ENCODE measurements at places on chromosomes 6 and 20.

DNA sequence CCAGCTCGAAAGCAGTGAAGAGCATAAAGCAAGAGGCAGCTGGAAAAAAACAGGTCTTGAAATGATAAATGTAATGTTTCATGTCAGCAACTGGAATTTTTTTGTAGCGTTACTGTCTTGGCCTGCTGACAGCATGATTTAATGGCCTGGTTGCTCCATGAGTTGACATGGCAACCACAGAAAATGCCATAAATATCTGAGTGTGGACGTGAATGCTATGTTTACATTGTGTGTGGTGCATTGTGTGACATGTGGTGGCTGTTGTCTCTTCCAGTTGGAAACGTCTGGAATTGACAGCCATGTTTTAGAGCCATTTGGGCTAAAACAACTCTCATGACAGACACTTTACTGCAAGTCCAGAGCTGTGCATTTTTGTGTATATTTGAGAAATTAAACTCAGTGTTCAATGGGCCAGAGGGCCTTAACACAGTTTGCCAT lies 170.0 kb downstream of the FOXA2 start:
- no peak for DNase-seq

GRCh38 chr6:56259234-56260077 lies 12.1 kb upstream of the COL21A1 start:
- no peak for DNase-seq

DNA sequence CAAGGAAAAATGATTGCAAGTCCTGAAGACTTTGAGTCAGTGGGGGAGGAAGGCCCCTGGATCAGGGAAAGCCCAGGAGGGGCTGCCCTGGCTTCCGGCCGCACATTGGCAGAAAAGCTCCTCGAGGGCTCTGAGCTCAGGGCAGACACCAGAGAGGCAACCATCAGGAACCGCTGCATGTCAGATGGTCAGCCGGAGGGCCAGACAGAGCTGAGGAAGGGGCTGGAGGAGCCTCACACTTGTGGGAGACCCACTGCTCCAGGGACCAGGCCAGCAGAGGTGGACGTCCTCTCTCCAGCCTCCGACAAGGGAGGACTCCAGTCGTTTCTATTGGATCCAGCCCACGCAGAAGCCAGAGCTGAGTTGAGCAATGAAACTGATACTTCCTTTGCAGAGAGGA lies 30.2 kb upstream of the AAR2 start:
- no peak for DNase-seq

DNA sequence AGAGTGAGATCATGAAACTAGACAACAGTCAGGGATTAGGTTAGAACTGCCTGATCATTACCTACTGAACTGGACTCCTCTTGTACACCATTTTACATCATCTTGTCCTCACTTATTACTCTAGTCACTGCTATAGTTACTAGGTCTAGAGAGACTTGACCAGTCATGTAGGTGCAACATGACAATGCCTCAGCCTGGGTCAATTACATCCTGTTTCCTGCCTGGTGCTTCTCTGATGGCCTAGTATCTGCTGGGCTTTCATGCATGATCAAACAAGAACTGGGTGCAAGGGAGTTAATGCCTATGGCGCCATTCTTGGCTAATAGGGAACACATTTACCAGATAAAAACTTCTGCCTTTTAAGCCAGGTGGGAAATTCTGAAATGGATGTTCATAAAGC lies 39.2 kb upstream of the MMS22L start:
- no peak for DNase-seq

DNA sequence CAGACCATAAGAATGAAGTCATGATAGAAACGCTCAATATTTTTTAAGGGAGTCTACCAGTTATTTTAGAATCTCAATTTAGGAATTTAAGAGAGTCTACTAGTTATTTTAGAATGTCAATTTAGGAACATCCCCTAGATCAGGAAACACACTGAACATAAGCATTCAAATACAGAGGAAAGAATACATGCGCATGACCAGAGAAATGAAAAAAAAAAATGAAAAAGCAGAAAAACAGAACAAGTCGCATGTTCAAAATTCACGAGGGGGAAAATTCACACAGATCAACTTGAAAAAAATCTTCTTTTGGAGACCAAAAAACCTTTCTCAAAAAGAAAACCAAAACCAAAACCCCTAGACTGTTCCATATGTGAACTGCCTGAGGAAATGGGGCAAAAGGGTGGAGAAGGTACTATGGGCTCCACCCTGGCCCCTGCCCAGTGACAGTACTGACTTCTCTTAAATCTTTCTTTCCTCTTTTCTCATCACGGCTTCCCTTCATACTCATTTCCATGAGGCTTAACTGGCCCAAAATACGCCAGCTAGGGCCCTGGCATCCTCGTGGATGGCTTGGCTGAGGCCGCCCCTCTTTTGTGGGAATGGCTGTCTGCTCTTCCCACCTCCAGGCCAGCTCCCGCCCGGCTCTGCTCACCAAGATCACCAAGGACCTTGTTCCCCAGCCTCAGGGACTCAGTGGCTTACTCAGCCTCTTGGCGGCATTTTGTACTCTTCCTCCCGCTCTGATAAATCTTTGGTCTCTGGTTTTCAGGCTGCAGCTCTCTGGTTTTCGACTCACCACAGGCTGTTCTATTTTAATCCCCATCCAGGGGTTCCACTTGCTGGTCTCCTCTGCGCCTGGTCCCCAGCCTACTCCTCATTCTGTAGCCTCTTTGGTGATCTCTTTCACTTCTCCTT lies 11.2 kb downstream of the ZBTB2 start:
- DNase-seq = peak; percentile 37

- no peak for DNase-seq
These were observed 93.4 kb upstream of the NAA20 start for GRCh38 chr20:19923762-19924161.

DNA sequence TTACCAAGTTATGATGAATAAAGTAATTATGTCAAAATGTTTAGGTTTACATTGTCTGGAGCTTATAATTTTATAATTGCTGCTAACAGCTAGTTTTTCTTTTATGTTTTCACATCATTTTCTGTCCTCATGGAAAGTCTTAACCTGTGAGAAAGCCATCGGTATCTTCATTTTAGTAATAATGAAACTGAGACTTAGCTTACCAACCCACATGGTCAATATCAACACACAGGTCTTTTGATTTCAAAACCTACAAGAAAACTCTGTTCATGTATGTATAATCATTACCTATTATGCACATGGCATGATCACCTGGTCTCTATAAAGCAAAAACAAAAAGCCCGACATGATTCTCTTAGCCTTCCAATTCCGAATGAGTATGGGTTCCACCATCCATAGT lies 61.9 kb downstream of the KCNQ5 start:
- DNase-seq = peak; percentile 55

DNA sequence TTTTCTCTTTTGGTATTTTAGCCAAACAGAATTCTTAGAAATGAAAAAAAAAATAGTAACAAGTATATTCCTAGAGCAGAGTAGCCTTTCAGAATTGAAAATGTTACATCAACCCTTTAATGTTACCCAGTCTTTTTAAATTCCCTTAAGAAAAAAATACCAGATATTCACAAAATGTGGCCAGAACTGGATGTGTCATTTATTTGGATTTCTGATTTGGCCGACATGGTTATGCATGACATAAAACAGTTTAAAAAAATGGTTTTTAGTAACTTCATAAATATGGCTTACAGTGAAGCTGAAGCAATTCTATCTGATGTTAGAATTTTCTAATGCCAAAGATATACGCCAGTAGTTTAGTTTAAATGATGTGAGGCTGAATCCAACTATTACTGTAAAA lies 112.0 kb downstream of the ATXN1 start:
- DNase-seq = no peak

DNA sequence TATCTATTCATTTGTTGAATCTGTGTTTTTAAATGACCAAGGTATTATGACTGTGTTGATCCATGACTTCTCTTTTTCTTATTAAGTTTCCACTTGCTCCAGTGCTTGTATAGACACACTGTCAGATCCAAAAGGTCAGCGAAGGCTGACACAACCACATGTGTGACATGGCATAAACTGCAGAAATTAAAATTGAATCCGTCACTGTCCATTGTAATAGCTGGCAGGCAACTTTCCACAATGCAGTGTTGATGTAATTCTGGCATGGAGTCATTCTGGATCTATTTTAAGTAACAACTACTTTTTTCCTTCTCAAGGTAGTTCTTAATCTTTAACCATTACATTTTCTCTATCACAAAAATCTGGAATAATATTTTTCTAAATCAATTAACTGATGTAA lies 145.3 kb downstream of the AIG1 start:
- DNase-seq = no peak

DNA sequence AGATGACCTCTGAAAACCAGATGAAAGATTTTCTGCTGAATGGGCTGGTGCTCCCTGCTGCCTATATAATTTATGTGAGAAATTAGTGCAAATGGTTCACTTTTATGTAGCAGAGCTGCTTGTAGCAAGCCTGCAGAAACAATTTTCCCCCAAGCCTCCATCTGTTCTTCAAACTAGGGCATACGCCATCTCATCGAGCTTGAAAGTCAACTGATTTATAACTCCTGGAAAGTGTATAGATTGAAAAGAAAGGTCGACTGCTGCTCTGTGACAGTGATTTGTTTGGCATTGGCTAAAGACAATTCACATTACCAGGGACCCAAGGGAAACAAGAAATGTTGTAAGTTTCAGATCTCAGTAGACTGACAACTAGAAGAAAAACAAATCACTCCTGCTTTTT lies 93.3 kb downstream of the PACRG start:
- DNase-seq = no peak
